ENCODE measurements at places on chromosomes 12 and 14.

DNA sequence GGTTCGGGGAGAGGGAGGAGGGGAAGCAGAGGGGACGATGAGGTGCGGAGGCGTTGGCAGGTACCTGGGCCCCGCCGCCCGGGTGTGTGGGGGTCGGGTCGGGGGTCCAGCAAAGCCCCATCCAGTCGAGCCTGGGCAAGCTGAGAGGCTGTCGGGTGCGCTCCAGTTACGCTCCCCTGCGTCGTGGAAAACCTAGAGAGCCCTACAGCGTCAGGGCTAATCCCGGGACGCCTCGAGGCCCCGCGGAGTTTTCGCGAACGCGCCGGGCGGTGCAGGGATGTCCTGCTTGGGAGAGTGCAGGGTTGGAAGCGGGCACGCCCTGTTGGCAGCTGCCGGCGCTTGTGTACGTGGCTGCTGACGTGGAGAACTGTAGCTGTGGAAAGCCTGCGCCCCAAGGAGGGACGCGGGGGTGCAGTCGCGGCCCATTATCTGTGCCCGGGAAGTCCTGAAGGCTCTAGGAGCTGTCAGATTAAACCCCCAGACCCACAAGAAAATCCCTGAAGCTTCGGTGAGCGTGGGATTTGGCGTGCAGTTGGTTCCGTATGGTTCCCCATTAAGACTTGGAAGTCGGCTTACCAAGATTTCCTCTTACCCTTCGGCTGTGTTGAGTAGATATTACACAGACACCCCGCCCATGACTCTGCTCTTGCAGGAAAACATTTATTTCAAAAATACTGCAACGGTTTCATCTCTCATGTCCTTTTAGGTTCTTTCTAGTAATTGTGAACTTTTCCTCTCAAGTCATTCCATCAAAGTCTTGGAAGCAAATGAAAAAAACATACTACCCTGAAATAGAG lies 11.3 kb upstream of the SLC38A2 start:
- peak; percentile 41 for DNase-seq

- no peak for DNase-seq
These were observed 147.3 kb downstream of the PPM1H start for GRCh38 chr12:62787611-62788010.

GRCh38 chr12:19648591-19648990 lies 209.3 kb downstream of the AEBP2 start:
- no peak for DNase-seq

- no peak for DNase-seq
These were observed 94.5 kb upstream of the CPM start for GRCh38 chr12:69027411-69027881.

GRCh38 chr12:87793131-87793530 lies 236.1 kb downstream of the C12orf50 start:
- no peak for DNase-seq

DNA sequence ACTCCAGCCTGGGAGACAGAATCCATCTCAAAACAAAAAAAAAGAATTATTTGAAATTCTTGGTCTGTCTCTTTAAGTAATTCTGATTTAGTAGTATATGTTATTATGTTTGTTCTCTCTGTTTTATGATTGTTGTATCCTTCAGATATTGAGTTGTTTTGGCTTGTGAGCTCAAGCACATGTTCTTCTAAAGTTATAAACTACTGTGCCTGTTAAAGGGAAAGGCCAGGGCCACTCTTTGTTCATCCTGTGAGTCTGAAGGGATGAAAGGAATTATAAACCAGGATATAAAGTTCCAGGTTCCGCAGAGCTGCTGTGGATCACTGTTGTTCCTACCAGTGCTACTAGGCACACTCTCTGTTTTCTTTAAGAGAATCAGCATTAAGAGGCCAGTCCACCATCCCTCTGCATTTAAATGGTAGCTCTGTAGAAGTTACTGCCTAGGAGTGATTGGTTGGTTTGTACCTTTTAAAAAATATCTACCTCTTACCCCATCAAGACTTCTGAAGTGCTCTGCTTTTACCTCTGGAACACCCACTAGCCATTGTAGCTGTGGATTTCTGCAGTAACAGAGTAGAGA lies 14.1 kb downstream of the TMTC3 start:
- DNase-seq: no peak

- no peak for DNase-seq
These were observed 57.1 kb downstream of the GALC start for GRCh38 chr14:87935886-87936285.

DNA sequence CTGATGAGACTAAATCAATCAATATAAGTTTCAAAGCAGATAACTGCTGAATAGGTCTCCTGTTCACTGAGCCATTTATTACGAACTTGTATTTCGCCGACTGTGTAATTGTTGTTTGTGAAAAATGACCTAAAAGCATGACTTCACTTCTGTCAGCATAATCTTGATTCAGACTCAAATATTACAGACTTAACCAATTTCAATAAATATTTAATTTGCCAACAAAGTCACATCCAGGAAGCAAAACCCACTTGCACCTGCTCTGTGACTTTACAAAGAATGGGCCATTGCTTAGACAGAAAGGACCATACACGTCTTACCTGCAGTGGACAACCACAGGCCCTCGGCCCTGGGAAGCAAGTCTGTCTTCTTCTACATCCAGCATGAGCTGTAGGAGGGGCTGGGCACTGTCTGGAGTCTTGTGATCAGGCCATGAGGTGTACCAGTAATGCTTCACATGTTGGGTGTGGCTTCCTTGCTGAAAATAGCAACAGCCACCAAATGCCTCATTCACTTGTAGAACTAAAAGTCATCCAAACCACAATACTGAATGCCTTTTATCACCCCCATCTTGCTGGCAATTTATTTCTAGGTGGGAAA lies 23.5 kb upstream of the PTPRB start:
- peak; percentile 14 for DNase-seq

GRCh38 chr12:107670999-107671643 lies 14.5 kb upstream of the PWP1 start:
- DNase-seq: no peak

Measured in RWPE1 (cell line).